Naive thymus-derived CD8-positive, alpha-beta T cell (primary cell): ENCODE measurements at places on chromosomes 6 and 20.

DNA sequence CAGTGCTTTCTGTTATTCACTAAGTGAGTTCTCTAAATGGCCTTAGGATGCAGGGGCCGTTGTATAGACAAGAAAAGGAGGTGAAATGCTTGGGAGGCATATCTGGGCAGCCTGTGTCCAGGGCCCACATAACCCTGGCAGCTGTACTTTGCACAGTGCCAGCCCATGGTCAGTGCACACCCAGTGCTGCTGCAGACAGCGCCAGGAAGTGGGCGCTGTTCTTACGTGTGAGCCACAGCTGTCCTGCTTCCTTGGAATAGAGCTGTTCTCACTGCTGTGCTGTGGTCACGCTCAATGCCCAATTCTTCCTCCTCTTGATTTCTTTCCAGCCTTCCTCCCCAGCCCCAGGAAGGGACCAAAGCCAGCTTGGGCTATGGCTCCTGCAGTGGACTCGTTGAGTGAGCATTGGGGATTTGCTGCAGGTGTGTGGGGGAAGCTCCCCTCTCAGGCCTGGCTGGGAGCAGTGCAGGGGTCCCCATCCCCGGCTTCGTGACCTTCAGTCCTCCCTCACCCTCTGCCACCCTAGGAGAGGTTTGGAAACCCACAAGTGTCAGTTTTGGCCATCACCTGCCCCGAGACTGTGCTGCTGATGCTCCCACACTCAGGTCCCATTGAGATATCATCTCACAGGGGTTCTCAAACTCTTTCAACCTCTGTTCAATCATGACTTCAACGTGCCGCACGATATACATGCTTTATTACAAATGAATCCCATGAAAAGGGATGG lies 246.8 kb upstream of the EXOC2 start:
- DNase-seq: no peak

DNA sequence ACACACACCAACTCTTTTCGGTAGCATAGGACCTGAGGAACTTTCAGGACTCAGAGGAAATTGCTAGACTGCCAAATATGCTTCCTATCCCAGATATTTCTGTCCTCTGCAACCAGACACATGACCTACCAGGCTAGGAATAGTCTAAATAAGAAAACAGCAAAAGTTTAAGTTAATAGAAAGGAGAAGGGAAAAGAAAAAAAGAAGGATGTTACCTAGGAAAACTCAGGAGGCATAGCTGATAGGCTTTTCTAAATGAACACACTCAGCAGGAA lies 74.6 kb downstream of the MAP3K5 start:
- DNase-seq: no peak

GRCh38 chr6:85887461-85887860 lies 244.8 kb upstream of the SYNCRIP start:
- no peak for DNase-seq

GRCh38 chr6:15554728-15555100 lies 108.1 kb downstream of the DTNBP1 start:
- no peak for DNase-seq

DNA sequence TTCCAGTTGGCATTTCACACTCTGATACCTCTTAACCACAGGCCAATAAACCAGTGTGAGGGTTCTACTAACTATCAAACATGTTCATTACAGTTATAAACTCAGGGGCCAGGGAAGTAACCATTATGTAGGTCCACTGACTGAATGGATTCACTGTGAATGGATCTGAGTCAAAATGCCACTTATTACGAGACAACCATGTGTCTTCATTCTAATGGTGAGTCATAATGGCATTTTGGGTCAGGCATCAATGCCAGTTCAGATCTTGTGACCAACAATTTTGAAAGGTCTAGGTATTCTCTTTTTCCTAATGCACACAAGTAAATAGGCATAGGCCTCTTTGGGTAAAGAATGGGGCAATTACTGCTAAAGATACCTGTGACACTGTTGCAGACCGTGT lies 112.2 kb upstream of the HEY2 start:
- no peak for DNase-seq

DNA sequence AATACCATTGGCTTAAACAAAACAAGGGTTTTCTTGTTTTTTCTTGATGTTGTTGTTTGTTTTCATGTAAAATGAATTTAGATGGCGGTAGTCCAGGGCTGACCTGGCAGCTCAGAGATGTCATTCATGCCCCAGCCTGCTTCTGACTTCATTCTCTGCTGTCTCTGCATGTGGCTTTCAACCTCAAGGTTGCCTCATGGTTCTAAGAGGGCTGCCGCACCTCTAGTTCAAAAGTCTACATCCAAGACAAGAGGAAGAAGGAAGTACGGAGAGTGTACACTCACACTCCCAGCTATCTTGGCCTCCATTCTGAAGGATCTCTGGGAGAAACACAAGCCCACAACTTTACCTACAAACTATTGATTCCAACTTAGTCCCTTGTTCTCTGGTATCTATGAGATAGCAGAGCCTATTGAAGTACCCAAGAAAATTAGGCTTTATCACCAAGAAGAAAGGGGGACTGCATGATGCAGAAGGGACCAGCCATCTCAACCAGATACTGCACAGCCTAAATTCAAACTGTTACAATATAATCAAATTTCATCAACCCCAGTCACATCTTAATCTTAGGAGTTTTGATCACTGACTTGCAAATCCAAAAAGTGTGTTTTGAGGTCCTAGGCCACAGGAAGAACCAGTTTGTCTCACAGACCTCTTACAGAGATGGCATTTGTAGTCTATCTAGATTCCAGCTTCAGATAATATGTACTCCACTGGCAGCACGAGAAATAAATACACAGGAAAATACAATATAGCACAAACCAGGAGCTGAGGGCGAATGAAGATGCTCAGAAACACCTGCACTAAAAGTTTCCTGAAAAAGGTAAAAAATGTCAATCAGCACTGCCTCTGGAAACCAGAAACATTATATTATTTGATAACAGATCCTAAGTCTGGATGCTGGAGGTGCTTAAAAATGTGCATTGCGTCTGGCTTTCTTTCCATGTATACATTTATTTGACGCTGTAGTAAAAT lies 866 bp upstream of the BTN3A3 start:
- DNase-seq: no peak

- DNase-seq: no peak
Measured at GRCh38 chr6:109816452-109817374, 125.6 kb downstream of the FIG4 start.

GRCh38 chr20:15012566-15012965 lies 675.2 kb upstream of the FLRT3 start:
- DNase-seq: no peak

DNA sequence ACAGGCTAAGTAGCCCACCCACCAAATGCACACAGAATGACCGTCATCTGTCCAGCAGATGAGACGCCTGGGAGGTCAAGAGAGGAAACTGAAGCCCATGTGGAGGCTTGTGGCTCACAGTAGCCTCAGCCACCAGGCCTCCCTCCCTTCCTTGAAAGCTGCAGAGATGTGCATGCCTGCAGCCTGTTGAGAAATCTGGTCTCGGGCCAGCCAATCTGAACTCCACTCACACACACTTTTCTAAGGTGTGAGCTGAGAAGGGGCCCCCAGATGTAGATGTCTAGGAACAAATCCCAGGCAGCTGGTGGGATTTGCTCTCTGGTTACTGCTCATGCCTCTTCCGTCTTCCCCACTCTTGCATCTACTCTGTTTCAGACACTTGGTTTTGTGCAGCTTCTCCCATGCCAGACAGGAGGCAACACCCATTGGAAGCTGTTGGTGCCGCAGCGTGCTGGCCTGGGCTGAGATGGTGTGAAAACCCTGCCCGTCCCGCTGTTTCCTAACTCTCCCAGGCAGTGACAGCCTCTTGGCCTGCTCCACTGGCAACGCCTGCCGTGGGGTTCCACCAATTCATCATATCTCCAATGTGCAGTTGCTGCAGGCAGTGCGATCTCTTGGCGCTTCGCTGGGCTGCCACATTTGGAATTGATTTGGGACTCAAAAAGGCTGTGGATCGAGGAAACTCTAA lies 24.1 kb upstream of the PAX1 start:
- DNase-seq: no peak

- no peak for DNase-seq
Measured at GRCh38 chr6:139256087-139256486, 35.7 kb downstream of the TXLNB start.
